ENCODE measurements at places on chromosomes 12 and 14.

- no peak for DNase-seq
Measured at GRCh38 chr12:1852076-1852475, 31.7 kb downstream of the LRTM2 start.

DNA sequence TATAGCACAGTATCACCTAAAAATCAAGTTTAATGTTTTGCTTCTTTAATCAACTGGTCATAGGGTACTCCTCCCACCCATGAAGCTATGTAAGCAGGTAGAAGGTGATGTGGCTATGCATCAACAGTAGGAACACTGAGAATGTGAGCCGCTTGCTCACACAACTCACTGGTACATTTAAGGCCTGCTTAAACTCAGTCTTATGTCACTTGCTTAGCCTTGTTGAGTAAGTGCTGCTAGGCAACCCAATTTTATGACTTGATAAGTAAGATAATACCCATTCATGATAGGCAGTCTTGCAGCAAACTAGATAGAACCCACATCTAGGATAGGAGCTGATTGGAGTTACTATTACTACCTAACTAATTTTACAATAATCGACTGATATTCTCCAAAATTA lies 70.0 kb upstream of the BMP4 start:
- DNase-seq = no peak

GRCh38 chr14:37018571-37019240 lies 153.7 kb downstream of the SLC25A21 start:
- DNase-seq = no peak

DNA sequence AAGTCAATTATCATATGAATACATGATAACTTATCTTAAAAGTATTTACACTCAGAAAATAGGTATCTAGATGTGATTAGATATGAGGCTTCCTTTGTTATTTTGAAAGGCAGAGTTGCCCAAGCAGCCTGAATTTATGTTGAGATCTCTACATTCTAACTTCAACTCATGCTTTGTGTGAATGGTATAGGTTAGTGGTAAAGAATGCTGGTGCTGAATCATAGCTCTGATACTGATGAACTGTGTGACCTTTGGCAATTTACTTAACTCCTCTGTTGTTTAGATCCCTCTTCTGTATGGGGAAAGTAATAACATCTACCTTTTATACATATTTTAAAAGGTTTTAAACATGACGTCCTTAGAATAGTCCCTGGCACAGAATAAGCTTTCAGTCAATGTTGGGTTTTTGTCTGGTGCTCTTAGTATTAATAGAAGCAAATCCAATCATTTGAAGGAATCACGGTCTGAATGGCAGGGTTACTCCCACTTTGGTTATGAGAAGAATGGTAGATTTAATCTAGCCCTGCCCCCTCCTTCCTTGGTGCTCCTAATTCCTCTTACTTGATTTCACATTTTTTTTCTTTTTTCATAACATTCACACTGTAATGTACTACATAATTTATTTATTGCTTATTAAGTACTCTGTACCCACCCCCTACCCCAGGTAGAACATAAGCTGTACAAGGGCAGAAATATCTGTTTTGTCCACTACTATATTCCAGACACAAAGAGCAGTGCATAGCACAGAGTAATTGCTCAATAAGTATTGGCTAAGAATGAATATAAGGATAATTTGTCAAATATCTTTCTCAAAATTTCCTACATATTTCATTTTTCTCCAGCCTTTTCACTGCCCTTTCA lies 203.3 kb upstream of the KRR1 start:
- DNase-seq = no peak

- DNase-seq = no peak
Measured at GRCh38 chr12:104565606-104566243, 109.0 kb downstream of the CHST11 start.

DNA sequence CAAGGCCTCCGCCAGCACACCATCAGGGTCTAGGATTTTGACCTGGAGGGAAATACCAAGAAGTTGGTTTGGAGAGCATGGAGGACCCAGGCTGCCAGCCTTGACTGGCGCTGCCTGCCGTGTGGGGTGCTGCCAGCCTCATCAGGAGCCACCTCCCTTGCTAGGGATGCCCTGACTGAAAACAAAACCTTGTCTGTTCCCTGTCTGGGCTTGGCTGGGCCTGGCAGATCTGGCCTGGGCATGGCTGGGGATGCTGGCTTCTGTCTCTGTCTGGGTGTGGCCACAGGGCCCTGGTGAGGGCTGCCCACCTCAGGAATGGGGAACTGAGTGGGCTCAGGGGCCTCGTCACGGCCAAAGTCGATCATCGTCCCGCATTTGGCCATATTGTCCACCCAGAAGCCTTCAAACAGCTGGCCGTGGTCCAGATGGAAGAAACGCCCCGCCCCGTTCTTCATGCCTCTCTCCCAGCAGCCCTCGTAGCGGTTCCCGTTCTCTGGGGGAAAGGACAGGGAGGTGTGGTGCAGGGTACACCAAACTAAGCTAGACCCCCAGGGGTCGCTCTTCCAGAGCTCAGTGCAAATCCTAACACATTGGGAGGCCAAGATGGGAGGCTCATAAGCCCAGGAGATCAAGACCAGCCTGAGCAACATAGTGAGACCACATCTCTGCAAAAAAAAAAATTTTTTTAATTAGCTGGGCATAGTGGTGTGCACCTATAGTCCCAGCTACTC lies 16.5 kb downstream of the MORN3 start:
- DNase-seq = no peak

- DNase-seq = peak; percentile 25
Measured at GRCh38 chr14:72948481-72949138, 22.3 kb downstream of the DCAF4 start.

- DNase-seq = no peak
Measured at GRCh38 chr14:24925771-24926374, 124.1 kb downstream of the STXBP6 start.

DNA sequence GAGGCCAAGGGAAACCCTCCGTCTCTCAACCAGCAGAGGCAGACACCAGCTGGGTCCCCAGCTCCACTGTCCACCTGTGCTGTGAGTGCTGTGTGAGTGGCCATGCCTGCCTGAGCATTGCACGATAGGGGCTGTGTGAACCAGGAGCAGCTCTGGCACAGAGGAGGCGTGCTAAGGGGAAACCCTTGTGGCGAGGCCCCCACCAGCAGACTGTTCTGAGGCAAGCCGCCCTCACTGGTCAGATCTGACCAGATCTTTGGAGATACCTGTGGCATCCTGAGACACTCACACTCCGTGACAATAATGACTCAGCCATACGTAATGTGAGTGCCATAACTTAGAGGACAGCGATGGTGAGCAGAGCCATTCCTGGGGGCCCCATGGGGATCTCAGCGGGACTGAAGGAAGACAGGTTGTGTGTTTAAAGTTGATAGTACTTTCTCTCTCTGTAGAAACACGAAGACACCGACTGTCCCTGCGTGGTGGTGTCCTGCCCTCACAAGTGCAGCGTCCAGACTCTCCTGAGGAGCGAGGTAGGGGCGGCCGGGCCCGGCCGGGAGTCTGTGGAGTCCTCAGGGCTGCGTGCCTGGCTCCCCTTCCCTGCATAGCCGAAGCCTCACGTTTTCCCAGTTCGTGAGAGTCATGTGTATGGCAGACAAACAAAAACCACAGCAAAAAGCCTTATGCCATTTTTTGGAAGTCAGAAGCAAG lies 36.6 kb upstream of the AMN start:
- no peak for DNase-seq

DNA sequence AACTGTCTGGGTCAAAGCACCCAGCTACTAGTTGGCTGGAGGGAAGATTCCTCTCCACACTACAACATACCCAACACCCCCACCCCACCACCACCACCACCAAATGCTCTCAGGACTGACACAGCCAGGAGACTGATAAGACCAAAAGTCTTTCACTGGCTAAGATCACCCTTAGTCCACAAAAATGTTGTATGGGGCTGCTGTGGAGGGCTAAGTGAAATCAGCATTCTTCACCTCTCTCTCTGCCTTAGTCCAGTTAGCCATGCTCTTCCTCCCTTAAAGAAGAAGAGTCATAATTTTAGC lies 106.2 kb downstream of the NUAK1 start:
- no peak for DNase-seq
